Uterus (tissue), 4 donors: ENCODE measurements at places on chromosomes 6 and 20. TPM values are rescaled to one million over a fixed set of nuclear protein-coding genes. Genes with fewer than 3 reads are reported as not detected.

DNA sequence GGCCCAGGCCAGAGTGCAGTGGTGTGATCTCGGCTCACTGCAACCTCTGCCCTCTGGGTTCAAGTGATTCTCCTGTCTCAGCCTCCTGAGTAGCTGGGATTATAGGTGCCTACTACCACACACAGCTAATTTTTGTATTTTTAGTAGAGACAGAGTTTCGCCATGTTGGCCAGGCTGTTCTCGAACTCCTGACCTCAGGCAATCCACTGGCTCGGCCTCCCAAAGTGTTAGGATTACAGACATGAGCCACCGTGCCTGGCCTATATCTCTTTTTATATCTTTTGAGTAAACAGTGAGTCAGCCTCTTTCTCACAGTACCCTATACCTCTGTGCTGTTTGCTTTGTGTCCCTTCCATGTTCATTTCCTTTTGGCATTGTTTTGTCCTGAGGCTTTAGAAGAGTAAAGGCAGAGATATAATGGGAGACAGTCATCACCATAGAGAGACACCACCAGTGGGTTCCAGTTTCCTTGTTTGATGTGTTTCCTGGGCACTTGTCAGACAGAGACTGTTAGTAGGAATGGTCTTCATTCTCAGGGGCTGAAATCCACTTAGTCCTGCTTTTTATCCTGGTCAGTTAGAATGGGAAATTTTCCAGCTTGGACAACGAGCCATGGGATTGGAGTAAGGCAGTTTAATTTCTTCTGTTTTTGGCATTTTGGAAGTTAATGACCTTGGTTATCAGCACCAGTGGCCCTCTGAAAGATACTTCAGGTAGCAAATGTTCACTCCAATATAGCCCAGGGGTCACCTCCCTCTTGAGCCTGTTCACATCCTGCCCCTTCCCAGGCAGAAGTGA lies 32.2 kb upstream of the ASXL1 start:
- DNase-seq = no peak

Gene HSPA12B
- 46.2 TPM for total RNA-seq

DNA sequence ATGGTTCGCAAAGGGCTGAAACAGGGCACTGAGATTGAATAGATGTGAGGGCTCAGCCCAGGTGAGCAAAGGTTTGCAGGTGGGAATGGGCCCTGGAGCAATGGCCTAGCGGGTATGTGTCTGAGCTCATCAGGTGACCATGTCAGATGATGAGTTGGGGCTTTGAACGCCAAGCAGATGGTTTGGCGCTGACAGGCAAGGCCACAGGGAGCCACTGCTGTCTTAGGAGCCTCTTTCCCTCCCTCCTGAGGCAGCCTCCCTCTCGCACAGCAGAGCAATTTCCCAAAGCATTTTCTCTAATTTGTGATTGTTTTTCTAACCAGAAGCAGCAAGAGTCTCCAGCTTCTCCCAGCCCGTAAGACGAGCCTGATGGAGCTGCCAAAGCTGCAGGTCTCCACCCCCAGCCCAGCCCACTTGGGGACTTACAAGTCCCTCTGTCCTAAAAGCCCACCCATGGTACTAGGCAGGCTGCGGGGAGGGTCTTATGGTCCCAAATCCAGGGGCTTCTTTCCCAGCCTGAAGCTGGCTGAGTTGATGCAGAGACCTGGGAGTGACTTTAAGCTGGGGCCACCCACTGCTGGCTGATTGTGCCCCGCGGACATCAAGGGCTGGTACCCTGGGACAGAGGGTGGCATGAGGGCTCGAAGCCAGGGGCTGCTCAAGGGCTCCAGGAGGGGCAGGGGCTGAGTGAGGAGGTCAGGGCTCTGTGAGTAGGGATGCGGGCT lies 11.6 kb downstream of the CDH22 start:
- DNase-seq = no peak

DNA sequence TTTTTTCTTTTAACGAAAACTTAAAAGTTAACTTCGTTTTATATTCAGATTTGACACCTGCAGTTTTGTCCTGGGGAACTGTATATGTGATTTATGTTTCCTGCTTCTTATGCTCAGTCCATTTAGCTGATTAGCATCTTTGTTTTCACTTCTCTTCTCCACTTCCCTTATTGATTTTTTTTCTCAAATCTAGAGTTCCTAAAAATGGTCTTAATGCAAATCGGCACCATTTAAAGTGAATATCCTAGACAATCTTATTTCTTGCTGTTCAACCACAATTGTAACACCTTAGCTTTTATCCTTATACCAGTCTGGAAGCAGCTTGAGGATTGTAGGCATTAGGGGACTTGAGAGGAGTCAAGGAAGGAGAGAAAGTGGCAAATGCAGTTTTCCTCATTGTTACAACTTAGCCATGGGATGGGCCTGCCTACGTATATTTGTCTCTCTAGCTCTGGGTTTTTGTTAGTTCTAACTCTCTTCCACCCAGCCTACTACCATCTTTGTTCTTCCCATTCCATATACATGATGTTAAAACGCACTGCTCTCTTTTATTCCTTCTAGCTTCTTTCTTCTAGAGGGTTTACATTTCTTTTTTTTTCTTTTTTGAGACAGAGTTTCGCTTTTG lies 8.5 kb downstream of the QRSL1 start:
- no peak for DNase-seq

Gene RUNX2
- total RNA-seq = 0.26 TPM

Gene PAX1
- total RNA-seq = not detected

Gene SLC22A16
- 2.9 TPM for total RNA-seq

- DNase-seq = peak; percentile 9
Measured at GRCh38 chr6:170025341-170025911, 265.5 kb downstream of the DLL1 start.

DNA sequence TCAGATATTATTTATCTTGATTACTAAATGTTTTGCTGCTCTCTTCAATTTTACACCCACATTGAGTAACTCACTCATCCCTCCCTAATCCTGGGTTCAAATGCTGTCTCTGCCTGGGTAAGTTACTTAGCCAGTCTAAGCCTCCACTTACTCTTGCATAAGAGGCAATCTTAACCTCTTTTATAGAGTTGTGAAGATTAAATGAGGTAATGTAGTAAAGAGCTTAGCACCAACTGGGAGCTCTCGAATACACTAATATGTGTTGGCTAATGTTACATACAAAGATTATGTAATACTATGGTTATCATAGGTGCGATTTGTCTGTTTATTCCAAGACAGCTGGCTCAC lies 134.4 kb upstream of the STMND1 start:
- DNase-seq = no peak

Gene BANF2
- not detected for total RNA-seq

DNA sequence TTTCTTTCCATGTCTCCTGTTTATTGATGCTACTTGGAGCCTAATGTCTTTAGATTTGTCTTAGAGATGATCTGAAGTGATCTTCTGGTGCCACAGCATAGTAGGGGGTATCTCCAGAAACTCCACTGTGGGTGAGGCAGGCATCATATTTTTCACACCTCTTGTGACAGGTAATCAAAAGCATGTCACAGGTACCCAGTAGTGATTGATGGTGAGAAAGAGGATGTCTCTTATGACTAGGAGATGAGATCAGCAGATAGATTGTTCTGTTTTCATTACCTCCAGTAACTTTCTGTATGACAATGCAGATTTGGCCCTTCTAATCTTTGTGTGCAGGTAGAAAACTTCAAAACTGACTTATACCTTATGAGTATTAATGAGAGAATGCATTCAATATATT lies 13.5 kb downstream of the NCOA7 start:
- DNase-seq = no peak
